ENCODE measurements at places on chromosomes 13 and 19.
A peak's percentile ranks its signal among the peaks of the same experiment; 100 is the strongest.

GRCh38 chr19:31261603-31262212 lies 87.5 kb downstream of the TSHZ3 start:
- H3K36me3 ChIP-seq = no peaks in the 10 kb centered on the region
- DNase-seq = peak; percentile 49
- peaks cover 2% of the 10 kb centered on the region for H3K27me3 ChIP-seq
- no peaks in the 10 kb centered on the region for H3K4me1 ChIP-seq

DNA sequence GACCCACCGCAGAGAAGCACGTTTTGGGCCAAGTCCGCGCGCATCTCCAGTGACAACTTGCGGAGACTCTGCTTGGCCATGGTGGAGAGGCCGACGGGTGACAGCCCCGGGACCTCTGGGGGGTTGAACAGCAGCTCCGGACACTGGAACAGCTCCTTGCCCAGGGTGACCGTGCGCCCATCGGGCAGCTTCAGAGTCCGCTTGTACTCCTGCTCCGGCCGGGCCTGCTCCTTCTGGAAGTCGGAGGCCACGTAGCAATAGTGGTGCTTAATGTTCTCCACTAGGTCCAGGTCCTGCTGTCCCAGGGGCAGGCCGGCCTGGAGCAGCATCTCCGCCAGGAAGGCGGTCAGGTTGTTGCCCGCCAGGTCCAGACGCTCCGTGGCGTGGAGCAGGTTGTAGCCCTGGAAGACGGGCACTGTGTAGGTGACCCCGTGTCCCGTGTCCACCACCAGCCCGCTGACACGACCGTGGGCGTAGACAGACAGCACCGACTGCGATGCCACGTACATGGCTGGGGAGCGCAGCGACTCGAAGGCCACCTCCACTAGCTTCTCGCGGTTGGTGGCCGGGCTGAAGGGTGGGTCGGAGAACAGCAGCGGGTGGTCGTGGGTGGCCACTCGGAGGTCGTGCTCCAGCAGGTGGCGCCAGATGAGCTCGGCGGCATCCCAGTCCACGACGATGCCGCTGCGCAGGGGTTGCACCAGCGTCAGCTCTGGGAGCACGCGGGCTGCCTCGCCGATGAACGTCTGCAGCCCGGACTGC lies 743 bp downstream of the ACTL9 start:
- no peaks in the 10 kb centered on the region for H3K36me3 ChIP-seq
- H3K4me1 ChIP-seq = no peaks in the 10 kb centered on the region
- no peak for DNase-seq
- no peaks in the 10 kb centered on the region for H3K27me3 ChIP-seq
- H3K4me3 ChIP-seq = no peak overlapping the region

- no peak overlapping the region for H3K27ac ChIP-seq
- H3K36me3 ChIP-seq = no peaks in the 10 kb centered on the region
- peaks cover 20% of the 10 kb centered on the region for H3K27me3 ChIP-seq
- no peak for DNase-seq
- no peak overlapping the region for H3K4me3 ChIP-seq
Observed at GRCh38 chr19:14978161-14978776, 1.4 kb downstream of the SLC1A6 start.

DNA sequence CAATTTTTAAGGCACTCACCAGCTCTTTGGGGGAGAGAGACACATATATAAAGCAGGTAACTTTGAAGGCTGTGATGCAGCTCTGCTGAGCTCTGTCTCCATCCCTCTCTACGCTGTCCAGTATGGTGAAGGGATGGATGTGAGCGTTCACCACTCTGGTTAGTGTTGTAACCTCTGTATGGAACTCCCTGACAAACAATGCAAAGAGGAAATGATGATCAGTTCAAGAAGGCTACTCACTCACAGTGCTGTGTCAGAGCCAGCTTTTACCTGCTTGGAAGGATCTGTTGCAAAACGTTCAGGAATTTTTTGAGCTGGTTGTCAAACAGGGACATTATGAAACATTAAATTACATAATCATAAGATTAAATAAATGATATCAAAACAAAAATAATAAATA lies 90.8 kb upstream of the SLC10A2 start:
- no peak for DNase-seq
- H3K27me3 ChIP-seq = no peaks in the 10 kb centered on the region
- no peaks in the 10 kb centered on the region for H3K4me1 ChIP-seq
- no peak overlapping the region for H3K4me3 ChIP-seq
- H3K27ac ChIP-seq = no peak overlapping the region

GRCh38 chr13:24271601-24272451 lies 37.6 kb upstream of the C1QTNF9 start:
- H3K4me3 ChIP-seq = no peak overlapping the region
- no peaks in the 10 kb centered on the region for H3K27me3 ChIP-seq
- H3K27ac ChIP-seq = peak overlapping the region; percentile 80
- H3K4me1 ChIP-seq = peaks cover 20% of the 10 kb centered on the region
- peak; percentile 56 for DNase-seq

GRCh38 chr19:46474211-46474610 lies 2.8 kb upstream of the PNMA8A start:
- no peaks in the 10 kb centered on the region for H3K36me3 ChIP-seq
- no peak for DNase-seq
- H3K4me3 ChIP-seq = no peak overlapping the region
- H3K4me1 ChIP-seq = no peaks in the 10 kb centered on the region
- H3K27ac ChIP-seq = no peak overlapping the region

DNA sequence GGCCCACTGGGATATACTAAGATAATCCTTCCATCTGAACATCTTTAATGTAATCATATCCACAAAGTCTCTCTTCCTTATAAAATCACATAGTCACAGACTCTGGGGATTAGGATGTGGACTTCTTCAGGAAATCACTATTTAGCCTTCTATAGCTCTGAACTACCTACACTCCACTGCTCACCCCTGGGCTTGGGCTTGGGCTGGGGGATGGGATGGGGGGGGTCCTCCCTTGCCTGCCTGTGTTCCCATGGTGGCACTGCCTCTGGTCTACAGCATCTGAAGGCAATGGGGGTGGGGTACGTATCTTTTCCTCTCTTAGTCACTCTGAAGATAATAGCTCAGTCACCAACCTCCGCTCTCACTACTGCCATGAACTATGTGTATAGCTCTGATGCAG lies 67.8 kb upstream of the SERTM1 start:
- no peak overlapping the region for H3K4me3 ChIP-seq
- no peaks in the 10 kb centered on the region for H3K4me1 ChIP-seq

DNA sequence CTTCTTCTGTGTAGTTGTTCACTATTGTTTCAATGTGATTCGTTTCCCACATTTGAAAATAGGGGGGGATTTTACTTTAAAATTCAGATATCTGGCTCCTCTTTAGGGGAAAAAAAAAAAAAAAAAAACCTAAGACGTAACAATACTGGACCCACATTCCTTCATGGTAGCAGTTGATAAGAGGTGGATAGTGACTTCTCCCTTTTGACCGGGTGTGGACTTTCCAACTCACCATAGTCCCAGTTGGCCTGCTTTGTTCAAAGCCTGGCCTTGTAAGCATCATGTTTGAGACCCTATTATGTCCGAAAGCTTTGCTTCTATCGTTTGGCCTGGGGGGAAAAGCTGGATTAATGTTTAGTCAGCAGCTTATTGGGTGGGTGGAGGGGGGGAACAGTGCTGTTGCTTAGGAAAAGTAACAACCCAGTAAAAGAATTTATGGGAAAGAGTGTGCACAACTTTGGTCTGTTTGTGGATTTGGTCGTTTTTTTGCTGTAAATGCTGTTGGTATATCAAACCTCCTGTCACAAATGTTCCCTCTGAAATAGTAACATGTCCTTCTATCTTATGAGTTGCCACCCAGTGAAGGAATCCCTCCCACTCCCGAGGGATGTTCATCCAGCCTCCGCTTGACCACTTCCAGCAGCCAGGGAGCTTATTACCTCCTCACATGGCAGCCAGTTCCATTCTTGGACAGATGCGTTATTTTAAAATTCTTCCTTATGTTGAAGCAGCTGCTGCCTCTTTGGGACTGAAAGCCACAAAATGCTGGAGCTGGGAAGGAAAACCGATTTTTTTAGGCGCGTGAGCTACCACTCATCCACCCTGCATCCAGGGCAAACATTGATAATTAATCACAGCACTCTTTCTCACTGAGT lies 10.4 kb downstream of the SAMD4B start:
- peaks cover 31% of the 10 kb centered on the region for H3K36me3 ChIP-seq
- DNase-seq = peak; percentile 22
- no peak overlapping the region for H3K4me3 ChIP-seq
- H3K27me3 ChIP-seq = no peaks in the 10 kb centered on the region
- H3K27ac ChIP-seq = no peak overlapping the region
- no peaks in the 10 kb centered on the region for H3K4me1 ChIP-seq

DNA sequence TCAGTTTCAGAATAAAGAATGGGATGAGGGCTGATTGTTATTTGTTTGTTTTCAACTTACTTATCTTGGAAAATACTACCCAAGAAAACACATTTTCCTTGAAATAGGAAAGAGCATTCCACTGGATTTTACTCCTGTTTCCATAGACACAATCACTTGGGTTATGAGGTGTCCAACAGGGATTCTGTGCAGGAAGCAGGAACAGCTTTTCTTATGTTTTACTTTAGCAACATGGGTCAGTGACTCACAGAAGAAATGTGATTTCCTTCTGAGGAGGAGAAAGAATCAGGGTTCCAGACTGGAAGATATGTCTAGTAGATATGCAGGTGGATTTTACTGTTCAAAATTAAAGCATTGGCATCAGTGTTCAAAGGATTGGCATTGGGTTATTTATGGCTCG lies 180.8 kb upstream of the GPC6 start:
- no peak overlapping the region for H3K27ac ChIP-seq
- no peak for DNase-seq
- H3K4me3 ChIP-seq = no peak overlapping the region
- no peaks in the 10 kb centered on the region for H3K36me3 ChIP-seq
- H3K27me3 ChIP-seq = no peaks in the 10 kb centered on the region
- no peaks in the 10 kb centered on the region for H3K4me1 ChIP-seq

- H3K27ac ChIP-seq = no peak overlapping the region
- H3K4me1 ChIP-seq = no peaks in the 10 kb centered on the region
- H3K27me3 ChIP-seq = no peaks in the 10 kb centered on the region
- peaks cover 3% of the 10 kb centered on the region for H3K36me3 ChIP-seq
- H3K4me3 ChIP-seq = no peak overlapping the region
Observed at GRCh38 chr13:32246468-32246867, 68.7 kb downstream of the ZAR1L start.

Measured in kidney (tissue), 22 donors.